Neural crest cell (in vitro differentiated cells): ENCODE measurements at places on chromosomes 6 and 20. TPM values are rescaled to one million over a fixed set of nuclear protein-coding genes. Genes with fewer than 3 reads are reported as not detected.

DNA sequence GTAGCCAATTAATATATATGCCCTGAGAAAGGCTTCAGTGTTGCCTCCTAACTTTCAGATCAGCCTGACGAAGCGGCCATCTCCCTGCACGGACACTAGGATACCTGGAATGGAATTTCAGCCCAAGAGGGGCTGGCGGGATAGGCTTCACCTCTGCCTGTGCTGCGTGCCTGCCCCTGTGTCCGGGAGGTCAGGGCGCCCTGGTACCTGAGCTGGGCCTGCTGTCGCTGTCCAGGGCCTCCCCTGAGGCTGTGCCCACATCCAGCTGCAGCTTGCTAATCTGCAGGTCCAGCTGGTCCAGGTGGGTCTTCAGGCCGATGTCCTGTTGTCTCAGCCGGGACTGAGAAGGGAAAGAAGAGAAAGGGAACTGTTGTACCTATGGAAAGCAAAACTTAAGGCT is 8.6 kb downstream of the DACT2 start:
- DNase-seq, result no peak
- no peak overlapping the region for H3K27ac ChIP-seq
- peaks cover 10% of the 10 kb centered on the region for H3K4me1 ChIP-seq
- no peak overlapping the region for H3K4me3 ChIP-seq
- H3K27me3 ChIP-seq, result peaks cover 24% of the 10 kb centered on the region

DNA sequence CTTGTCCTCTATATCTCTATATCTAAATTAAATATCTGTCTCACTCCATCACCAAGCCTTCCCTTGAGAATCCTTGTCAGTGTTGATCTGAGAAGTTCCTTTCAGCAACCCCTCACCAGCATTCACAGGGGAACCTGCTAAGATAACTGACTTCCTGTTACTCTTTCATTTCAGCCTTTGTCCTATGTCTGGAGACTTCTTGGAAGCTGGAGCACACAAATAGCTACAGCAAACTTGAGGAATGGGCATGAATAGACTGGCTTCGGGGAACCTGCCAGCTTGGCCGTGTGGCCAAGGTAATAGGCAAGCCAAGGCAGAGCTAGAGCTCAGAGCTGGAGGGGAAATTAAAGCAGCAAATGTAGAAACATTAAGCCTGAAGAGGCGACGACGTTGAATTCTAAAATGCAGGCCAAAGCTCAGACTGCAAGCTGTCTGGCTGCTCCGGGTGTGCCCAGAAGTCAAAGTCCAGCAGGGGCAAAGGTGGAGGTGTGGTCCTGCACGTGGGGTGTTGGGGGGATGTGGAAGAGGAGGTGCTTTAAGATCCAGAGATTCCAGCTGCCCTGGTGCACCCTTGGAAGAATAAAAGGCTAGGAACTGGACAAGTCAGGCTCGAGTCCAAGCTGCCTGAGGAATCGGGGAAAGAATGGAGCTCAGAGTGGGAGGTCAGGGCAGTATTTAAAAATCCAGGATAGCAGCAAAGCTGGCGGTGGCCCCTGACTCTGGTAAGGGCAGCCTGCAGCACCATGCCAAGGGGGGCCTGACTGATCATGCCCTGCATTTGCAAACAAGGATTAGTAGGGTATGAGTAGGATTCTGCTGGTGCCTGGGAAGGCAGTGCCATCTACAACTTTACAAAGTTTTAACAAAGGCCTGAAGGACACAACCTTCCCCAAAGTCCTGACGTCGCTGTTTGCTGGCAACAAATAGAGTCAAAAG is 185.0 kb upstream of the SGK1 start:
- H3K27me3 ChIP-seq, result no peaks in the 10 kb centered on the region
- no peak overlapping the region for H3K27ac ChIP-seq
- no peak for DNase-seq
- H3K4me1 ChIP-seq, result no peaks in the 10 kb centered on the region
- H3K36me3 ChIP-seq, result no peaks in the 10 kb centered on the region

- H3K4me1 ChIP-seq, result peaks cover 24% of the 10 kb centered on the region
- peak; percentile 29 for DNase-seq
- no peak overlapping the region for H3K4me3 ChIP-seq
- H3K36me3 ChIP-seq, result no peaks in the 10 kb centered on the region
- H3K27ac ChIP-seq, result peak overlapping the region; percentile 77
- H3K27me3 ChIP-seq, result no peaks in the 10 kb centered on the region
Measured at GRCh38 chr20:33009214-33010132, 2.0 kb downstream of the BPIFB2 start.

GRCh38 chr20:438571-439469 is 23.5 kb downstream of the TBC1D20 start:
- H3K4me1 ChIP-seq, result peaks cover 6% of the 10 kb centered on the region
- DNase-seq, result no peak
- H3K4me3 ChIP-seq, result no peak overlapping the region

- no peak overlapping the region for H3K27ac ChIP-seq
- H3K27me3 ChIP-seq, result no peaks in the 10 kb centered on the region
- peaks cover 33% of the 10 kb centered on the region for H3K4me1 ChIP-seq
- no peaks in the 10 kb centered on the region for H3K36me3 ChIP-seq
Measured at GRCh38 chr20:32497589-32498224, 87.4 kb downstream of the NOL4L start.

DNA sequence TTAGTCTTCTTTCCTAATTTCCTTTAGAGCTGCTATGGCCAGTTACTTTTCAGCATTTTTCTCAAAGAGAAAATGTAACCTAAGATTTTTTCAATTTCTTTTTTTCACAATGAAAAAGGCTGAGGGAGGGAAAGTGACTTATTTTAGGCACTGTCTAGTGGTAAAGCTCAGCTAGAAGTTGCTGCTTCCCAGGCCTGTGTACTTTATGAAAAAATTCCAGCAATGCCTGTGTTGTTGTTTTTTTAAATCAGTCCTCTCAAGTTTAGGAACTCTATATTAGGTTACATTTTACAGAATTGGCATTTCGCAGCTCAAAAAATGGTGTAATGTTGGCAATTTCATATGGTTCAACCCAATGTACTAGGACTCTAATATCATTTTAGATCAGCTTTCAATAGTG is 269.6 kb downstream of the ARID1B start:
- H3K27ac ChIP-seq, result no peak overlapping the region
- no peaks in the 10 kb centered on the region for H3K27me3 ChIP-seq
- H3K4me3 ChIP-seq, result no peak overlapping the region
- no peak for DNase-seq

- no peaks in the 10 kb centered on the region for H3K27me3 ChIP-seq
- H3K4me3 ChIP-seq, result no peak overlapping the region
- no peak overlapping the region for H3K27ac ChIP-seq
- no peak for DNase-seq
- no peaks in the 10 kb centered on the region for H3K36me3 ChIP-seq
- peaks cover 17% of the 10 kb centered on the region for H3K4me1 ChIP-seq
Measured at GRCh38 chr20:20267685-20268370, 100.1 kb upstream of the INSM1 start.

DNA sequence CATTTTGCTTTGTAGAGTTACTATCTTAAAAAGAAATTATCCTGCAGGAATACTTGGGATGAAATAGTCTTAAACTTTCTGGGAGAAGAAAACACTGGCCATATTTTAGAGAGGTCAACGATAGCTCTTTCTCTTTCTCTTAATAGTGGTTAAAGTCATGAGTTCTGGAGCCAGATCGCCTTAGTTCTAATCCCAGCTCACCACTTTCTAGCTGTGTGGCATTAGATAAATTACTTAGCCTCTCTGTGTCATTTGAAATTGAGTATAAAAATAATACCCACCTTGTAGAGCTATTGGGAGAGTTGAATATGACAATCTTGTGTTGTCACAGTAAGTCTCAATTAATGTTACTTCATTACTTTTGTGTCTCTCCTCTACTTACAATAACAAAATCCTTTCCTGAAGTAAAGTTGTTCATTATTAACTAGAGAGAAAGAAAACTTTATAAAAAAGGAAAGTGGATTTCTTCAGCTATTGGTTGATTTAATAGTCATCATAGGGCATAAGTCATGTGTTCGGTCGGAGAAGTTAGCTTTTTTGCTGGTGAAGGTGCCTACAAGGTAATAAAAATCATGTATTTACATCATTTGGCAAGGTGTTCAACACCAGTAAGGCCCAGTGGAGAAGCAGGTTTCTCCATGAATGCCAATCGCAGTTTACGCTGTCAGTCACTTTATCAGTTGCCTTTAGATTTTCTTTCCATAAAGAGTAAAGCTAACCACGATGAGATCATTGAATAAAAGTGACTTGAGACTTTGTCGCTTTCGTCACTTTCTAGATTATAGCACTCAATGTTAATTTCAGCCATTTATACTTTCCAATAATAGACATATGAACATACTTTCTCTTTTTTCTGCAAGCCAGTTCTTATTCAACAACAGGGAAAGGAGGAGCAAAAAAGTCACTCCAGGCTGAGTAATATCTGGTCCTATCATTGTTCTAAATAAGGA is 2.0 kb downstream of the NEDD9 start:
- H3K36me3 ChIP-seq, result peaks cover 6% of the 10 kb centered on the region
- peak overlapping the region; percentile 65 for H3K27ac ChIP-seq
- no peak for DNase-seq

ABHD16B gene
- not detected in 2 replicates for total RNA-seq

SPATS1 gene
- not detected in 2 replicates for total RNA-seq

TRIM31 gene
- not detected in 2 replicates for total RNA-seq
